Globus pallidus (tissue), 1 donor: ENCODE measurements at places on chromosomes 13 and 19.
A peak's percentile ranks its signal among the peaks of the same experiment; 100 is the strongest.

DNA sequence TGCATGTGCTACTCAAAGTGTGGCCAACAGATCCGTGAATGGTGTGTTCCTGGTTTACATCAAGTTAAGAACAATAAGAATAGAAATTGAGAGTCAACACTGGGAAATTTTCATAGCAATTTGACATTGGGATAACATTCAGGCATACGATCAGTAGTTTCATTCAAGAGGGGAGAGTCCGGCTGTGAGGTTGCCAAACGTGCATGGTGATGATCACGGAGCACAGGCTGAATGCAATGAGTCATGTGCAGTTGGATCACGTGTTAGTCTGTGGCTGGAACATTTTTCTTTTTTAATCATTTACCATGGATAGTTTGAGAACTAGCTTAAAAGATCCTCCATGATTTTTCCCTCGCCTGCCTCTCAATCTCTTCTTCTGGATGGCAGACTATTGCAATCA is 2.5 kb upstream of the DCT start:
- no peak for DNase-seq

- DNase-seq = peak; percentile 2
Measured at GRCh38 chr19:37718304-37718703, 1.3 kb downstream of the ZNF607 start.

DNA sequence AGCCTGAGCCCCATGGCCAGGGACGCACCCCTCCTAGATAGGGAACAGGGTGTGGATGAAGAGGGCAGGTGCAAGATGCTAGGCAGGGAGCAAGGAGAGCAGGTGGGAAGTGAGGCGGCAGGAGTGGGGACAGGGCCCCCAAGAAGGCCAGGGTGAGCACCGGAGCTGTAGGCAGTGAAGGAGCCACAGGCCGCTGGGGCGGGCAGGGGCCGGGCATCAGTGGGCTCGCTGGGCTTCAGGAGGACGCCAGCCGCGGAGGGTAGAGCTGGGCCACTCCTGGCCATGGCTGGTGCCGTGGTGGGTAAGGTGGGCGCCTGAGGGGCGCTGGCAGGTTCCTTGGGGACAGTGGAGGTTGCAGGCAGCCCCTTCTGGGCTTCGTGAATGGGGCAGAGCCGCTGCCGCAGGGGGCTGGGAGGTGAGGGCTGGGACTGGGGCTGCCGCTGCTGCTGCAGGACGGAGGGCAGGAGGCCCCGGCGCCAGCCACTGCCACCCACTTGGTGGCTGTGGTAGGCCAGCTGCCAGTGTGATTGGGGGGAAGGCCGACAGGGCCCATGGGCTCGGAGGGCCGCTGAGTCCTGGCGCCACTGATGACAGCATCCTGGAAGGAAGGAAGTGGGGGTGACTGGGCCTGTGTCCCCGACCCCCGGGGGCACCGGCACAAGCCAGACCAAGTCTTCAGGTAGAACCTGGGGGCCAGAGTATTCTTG is 2.1 kb downstream of the NKPD1 start:
- no peak for DNase-seq

DNA sequence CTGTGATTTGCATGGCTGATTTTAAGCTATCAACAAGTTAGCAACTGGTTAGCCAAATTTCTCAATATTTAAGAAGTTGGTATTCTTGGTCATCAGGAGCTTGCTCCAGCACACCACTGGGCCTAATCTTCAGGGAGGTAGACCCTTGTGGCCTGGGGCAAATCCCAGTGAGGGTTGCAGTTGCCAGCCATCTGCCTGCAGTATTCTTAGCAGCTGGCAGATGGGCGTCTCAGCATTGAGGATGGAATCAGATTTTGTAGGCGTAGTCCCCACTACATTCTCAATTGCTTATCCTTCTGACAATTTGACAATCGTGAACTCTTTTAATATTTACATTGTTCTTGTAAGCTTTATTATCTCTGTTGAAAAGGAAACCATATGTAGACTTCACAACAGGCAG is 1266.2 kb downstream of the SLITRK5 start:
- no peak for DNase-seq

GRCh38 chr13:84238381-84238780 is 356.1 kb upstream of the SLITRK1 start:
- no peak for DNase-seq

GRCh38 chr13:114110091-114110829 is 22.2 kb downstream of the RASA3 start:
- no peak for DNase-seq

- DNase-seq = no peak
Measured at GRCh38 chr13:31545616-31546015, 193.7 kb upstream of the RXFP2 start.

DNA sequence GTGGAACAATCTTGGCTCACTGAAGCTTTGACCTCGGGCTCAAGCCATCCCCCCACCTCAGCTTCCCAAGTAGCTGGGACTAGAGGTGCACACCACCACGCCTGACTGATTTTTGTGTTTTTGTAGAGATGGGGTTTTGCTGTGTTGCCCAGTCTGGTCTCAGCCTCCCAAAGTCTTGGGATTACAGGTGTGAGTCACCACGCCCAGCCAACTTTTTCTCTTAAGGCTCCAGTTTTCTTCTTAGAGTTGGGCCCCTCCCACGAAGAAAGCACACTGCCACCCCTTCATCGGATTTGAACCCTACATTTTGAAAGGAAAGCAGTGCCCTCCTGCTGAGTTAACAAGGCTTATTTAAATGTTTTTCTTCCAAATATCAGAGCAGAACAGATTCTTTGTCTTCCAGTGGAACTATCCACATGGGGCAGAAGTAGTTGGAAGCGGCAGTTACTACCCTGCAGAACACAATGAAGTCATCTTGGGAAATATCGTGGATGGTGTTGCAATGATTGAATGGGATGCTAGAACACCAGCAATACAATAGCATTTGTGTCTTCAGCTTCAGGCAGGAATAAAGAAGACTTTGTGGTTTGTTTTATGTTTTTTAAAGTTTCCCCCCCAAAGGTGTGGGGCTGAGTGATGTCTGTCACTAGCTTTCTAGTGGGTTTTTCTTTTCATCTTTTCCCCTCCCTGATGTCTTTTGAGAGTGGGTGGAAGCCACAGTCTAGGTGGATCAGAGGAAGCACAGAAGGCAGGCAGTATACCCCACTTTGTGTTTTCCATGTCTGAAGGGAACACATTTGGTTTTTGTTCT is 8.9 kb downstream of the ACTN4 start:
- peak; percentile 90 for DNase-seq

DNA sequence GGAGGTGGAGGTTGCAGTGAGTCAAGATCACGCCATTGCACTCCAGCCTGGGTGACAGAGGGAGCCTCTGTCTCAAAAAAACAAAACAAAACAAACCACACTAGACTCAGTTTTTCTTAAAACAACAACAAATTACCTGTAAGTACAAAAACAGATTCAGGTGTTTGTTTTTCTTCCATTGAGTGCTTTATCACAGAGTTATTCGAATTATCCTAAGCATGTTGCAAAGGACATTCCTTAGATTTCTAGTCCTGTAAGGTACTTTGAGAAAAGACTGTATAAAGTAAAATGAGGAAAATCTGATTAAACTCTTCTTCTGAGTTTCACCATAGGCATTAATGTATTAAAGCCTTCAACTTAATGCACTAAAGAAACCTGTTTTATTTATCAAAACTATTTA is 2.2 kb upstream of the EEF1AKMT1 start:
- DNase-seq = no peak

DNA sequence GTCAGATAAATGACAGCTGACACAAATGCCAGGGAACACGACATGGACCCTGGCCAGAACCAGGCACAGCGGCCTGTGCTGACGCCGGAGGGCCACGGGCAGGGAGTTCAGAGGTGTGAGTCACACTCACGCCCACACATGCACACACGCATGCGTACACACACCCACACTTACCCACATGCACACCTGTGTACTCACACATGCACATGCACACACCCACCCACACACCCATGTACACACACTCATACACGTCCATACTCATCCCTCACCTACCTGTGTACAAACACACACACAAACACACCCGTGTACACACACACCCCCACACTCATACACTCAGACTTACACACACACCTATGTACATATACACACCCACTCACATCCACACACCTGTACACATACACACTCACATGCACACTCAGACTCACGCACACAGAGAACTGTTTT is 40.4 kb downstream of the MLLT1 start:
- no peak for DNase-seq

DNA sequence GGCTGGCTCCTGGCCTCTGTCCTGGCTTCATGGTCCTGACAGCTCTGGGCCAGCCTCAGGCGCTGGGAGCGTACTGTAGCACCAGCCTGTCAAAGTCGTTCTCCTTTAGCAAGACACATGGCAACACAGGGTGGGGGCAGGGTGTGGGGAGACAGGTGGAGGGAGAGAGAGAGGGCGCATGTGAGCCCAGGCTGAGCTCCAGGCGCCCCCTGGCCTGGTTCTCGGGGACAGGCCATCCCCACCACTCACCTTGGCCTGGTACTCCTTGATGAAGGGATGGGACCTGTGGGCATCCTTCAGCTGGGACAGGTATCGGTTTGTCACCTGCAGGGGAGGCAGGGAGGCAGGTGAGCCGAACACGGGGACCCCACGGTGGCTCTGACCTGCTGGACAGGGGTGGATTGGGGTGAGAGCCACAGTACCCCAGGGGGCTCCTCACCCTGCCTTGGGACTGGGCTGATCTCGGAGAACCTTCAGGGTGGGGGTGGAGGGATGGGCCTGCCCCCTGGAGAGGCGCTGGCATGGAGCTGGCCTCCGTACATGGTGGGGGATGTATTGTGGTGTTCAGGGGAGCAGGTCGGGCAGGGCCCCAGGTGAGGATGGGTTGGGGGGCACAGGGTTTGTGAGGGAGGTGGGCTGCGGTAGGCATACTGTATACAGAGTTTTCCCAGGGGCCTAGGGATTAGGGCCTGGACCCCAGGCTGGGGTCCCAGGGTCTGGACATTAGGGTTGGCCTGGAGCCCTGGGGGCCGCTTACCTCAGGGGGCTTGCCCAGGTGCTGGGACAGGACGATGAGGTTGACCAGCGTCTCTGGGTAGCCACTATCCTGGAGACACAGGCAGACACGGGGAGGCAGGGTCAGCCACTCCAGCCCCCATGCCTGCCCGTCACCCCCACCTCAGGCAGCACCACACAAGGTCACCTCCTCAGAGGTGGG is 3.9 kb upstream of the CERS1 start:
- DNase-seq = no peak

DNA sequence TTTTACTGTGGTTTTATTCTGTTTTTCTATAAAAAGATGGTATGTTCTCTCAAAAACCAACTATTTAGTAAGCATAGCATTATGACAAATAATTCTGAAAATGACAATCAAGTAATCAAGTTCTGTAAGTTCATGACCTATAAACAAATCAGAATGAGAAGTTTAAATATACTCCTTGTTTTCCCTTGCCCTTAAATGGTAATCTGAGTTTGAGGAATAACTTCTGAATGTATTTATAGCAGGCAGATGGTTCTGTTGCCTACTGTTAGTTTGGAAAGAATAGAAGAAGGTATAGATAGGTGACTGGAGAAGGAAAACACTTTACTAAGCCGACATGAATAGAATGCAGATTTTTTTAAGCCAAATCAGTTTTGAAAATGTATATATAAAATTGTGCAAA is 63.9 kb downstream of the POSTN start:
- no peak for DNase-seq

DNA sequence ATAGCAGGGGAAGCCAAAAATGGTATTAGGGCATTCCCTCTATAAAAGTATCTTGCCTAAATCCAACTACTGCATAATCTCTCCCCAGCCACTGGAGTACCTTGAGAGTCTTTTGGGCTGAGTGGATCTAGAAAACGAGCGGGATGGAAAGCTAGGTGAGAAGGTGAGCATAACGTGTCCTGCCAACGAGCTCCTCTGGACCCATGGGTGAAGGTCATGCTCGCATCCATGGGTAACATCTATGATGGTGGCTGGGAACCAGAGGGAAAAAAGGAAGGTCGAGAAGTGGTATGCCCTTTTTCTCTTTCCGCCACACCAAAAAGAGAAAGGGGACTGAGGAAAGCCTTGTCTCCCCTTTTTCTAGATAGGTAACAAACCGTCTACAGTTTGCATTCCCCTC is 63.0 kb downstream of the ZNF208 start:
- DNase-seq = no peak

DNA sequence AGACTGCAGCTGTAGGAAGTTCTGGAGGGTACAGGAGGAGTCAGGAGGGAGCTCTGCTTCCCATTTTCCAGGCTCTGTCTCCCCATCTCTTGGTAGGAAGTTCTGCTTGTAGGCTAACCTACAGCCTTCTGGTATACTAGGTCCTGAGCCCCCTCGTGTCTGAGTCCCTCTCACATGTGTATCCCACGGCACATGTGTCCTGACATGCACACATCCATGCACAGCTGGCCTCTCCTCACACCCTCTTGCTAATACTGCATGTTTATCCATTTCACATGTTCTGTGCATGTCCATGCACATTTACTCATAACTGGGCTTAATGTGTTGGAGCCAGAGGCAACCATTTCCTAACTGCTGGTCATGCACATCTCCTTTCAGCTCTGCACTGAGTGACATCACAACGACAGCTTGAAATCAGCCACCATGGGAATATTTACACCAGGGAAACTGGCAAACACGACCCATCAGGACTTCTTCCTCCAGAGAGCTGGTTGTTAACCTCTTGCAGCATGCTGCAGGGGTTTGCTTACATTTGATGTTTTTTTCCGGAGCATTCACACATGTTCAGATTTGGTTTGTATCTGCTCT is 3.0 kb downstream of the CD209 start:
- no peak for DNase-seq
